ENCODE measurements at places on chromosomes 1 and 21.

DNA sequence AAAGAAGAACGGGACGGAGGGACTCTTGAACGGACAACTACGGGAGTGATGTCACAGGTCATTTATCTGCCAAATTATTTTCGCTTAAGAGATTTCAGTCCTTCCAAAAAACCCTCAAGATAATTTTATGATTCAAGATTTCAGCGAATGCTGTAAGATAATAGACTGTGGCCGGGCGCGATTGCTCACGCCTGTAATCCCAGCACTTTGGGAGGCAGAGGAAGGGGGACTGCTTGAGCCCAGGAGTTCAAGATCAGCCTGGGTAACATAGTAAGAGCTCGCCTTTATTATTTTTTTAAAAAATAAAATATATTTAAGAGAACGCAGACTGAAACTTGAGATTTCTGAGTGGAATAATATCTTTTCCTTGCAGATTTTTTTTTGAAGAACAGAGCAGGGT lies 609 bp downstream of the RWDD2B start:
- H3K4me3 ChIP-seq, result peak overlapping the region; percentile 97
- no peaks in the 10 kb centered on the region for H3K36me3 ChIP-seq
- H3K4me1 ChIP-seq, result peaks cover 21% of the 10 kb centered on the region
- H3K27me3 ChIP-seq, result no peaks in the 10 kb centered on the region
- DNase-seq, result no peak

DNA sequence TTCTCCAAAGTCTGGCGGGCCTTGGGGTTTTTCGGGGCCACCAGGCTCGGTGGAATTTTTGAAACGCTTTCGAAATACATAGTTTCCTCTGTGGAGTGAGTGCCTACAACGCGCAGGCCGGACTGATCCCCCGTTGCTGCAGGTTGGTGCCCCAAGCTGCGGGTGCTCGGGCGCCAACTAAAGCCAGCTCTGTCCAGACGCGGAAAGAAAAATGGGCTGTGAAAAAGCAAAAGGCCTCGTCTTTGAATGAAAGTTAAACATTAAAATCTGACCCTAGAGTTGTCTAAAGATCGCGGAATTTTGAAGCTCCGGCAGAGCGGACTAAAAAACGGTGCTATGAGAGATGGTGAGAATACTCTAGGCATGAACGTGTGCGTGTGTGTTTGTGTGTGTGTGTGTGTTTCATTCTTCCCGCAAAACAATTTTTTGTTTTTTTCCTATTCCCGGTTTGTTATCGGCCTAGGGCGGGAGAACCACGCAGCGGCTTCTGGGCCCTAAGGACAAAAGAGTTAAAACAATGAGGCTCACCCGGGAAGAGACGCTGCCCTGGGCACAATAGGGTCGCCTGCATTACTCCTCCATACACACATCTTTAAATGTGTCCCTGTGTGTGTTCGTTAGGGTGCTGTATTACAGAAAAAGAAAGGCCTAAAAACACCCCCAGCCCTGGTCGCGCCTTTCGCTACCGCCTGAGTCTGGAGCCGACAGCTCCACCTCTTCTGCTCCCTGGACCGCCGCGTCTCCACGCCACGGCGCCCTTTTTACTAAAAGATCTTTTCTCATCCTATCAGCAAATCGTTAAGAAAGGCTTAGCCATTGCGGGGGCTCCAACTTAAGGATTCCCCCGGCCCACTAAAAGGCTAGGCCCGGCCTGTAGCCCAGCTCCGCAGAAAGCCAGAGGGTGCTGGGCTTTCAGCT lies 3.2 kb downstream of the TBX15 start:
- H3K4me1 ChIP-seq, result peaks cover 43% of the 10 kb centered on the region
- no peak for DNase-seq
- H3K36me3 ChIP-seq, result no peaks in the 10 kb centered on the region

DNA sequence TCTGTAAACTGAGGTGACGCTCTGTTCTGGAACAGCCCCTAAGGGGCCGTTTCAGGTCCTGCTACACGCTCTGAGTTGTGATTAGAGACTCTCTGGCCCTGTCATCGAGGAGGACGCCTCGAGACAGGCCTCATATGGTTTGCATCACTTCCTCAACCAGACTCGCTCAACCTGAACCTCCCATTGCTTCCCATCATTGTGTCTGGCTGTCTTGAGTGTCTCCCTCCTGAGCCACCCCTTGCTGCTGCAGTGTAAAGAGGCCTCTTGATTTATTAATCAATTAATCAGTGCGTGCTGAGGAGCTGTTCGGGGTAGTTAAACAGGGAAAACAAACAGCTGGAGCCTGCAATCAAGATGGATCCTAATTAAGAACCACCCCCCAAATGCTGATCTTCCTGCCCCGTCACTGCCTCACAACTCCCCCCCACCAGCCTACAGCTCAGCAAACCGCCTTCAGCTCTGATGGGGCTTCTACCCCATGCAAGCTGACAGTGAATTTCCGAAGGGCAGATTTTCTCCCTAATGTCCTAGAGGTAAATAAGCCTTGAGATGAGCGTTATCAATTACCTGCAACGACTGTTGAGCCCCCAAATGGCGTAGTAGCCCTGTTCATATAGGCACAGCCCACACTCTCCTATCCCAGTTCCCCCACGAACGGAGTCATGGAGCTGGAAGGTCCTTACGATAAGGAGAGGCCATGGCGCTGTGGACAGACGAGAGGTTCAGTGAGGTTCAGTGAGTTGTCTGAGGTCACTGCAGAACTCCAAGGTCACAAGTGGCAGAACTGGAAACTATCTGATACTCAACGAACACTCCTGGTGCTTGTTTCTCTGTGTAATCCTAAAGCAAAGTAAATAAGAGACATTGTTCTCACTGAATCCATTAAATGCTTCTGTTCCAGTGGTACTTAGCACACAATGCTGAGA lies 210.6 kb downstream of the KIF26B start:
- no peaks in the 10 kb centered on the region for H3K36me3 ChIP-seq
- no peak for DNase-seq
- no peaks in the 10 kb centered on the region for H3K4me1 ChIP-seq
- H3K4me3 ChIP-seq, result no peak overlapping the region
- H3K27ac ChIP-seq, result no peak overlapping the region

DNA sequence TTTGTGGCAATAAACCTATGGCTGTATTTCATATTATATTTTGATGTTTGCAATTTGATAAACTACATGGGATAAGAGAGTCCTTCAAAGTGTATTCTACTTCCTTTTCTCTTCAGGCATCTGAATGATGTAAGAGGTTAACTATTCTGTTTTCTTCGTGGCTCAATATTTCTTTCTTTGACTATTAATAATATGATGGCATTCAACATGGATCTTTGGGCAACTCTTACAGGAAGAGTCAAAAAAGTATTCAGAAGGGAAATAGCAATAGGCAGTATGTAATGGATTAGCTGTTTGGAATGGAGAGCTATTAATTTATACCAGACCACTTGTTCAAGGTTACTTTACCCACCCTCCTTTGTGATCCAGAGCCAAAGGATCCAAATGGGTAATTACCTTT lies 74.4 kb downstream of the HMCN1 start:
- H3K27me3 ChIP-seq, result no peaks in the 10 kb centered on the region
- no peak overlapping the region for H3K4me3 ChIP-seq
- no peak overlapping the region for H3K27ac ChIP-seq
- no peaks in the 10 kb centered on the region for H3K4me1 ChIP-seq
- DNase-seq, result no peak

- peak overlapping the region; percentile 83 for H3K4me3 ChIP-seq
- peaks cover 47% of the 10 kb centered on the region for H3K4me1 ChIP-seq
- no peaks in the 10 kb centered on the region for H3K27me3 ChIP-seq
Observed at GRCh38 chr1:211579440-211580302, 710 bp upstream of the SLC30A1 start.

DNA sequence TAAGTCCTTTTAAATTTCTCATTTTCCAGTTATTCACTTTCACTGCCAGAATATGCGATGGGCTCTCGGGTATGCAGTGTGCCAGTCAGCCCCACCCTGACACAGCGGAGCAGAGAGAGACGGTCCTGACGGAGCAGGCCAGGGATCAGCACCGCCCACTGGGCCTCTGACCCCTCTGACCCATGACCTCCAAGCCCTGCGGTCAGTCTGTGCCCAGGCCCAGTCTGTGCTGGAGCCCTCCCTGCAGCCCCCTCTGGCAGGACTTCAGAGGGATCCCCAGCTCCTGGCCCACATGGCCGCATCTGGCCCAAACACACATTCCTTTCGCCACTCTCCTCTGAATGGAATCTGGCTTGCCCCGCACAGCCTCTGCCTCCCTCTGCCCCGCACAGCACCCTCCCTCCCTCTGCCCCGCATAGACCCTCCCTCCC lies 43.4 kb upstream of the COL6A2 start:
- peak overlapping the region; percentile 83 for H3K27ac ChIP-seq
- peak; percentile 58 for DNase-seq
- H3K4me3 ChIP-seq, result no peak overlapping the region
- H3K4me1 ChIP-seq, result peaks cover 47% of the 10 kb centered on the region
- no peaks in the 10 kb centered on the region for H3K27me3 ChIP-seq
- no peaks in the 10 kb centered on the region for H3K36me3 ChIP-seq

- no peaks in the 10 kb centered on the region for H3K36me3 ChIP-seq
- H3K27ac ChIP-seq, result no peak overlapping the region
- no peaks in the 10 kb centered on the region for H3K27me3 ChIP-seq
- H3K4me1 ChIP-seq, result no peaks in the 10 kb centered on the region
- DNase-seq, result no peak
Observed at GRCh38 chr1:197980457-197980856, 63.3 kb downstream of the LHX9 start.

DNA sequence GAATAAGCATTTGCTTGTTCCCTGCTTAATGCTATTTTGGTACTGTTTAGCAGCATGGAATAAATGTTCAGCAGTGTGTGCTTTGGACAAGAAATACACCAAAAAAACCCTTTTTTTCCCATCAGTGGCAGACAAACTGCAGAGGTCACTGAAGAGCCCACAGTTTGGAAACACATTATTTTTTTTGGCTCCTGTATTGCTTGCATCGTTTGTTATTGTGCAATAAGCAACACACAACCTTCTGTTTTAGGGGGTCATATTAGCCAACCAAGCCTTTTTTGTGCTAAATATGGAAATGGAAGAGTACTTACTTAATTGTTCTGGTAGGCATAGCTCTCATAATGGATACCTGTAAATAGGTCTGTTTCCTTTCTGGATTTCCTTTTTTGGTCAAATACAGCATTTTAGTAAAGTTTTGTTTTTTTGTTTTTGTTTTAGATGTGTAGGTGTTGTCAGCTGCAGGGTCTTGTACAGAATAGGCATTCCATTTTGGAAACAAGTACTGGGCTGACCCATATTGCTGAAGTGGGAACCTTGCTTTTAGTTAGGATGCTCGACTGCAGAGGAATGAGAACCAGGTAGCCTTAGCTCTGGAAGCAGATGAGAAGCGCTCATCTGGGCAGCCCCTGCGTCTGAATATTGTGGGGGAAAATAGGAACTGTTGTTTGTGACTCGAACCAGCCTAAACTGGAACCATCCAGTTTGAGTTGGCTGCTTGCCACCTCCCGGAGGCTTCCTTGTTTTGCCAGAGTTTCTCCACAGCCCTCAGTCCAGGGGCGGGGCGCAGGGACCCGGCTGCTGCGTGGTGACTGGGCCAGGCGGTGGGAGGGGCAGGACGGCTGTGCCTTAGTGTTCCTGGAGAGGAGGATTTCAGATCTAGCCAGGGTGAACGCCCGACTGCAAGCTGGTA lies 38.4 kb downstream of the SPEN start:
- no peaks in the 10 kb centered on the region for H3K36me3 ChIP-seq
- H3K27ac ChIP-seq, result peak overlapping the region; percentile 90
- no peaks in the 10 kb centered on the region for H3K4me1 ChIP-seq
- peak; percentile 99 for DNase-seq
- no peaks in the 10 kb centered on the region for H3K27me3 ChIP-seq

DNA sequence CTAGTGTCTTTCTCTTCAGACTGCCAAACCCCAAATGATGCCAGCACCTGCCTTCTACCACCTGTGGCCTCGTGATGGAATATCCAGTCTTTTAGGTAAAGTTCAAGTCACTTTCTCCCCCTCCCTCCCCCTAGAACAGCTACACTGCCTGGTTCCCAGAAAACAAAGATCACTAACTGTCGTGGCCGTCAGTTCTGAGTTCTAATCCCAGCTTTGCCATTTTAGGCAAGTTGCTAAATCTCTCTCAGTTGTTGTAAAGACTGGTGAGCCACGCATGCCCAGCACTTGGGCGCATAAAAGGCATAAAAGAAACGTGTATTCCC lies 648 bp upstream of the TRAPPC3 start:
- H3K36me3 ChIP-seq, result peaks cover 5% of the 10 kb centered on the region
- no peaks in the 10 kb centered on the region for H3K27me3 ChIP-seq
- H3K4me3 ChIP-seq, result peak overlapping the region; percentile 8
- peaks cover 57% of the 10 kb centered on the region for H3K4me1 ChIP-seq
- H3K27ac ChIP-seq, result peak overlapping the region; percentile 96
- no peak for DNase-seq

- no peaks in the 10 kb centered on the region for H3K27me3 ChIP-seq
- DNase-seq, result no peak
- H3K4me1 ChIP-seq, result peaks cover 5% of the 10 kb centered on the region
- H3K36me3 ChIP-seq, result no peaks in the 10 kb centered on the region
- no peak overlapping the region for H3K4me3 ChIP-seq
- no peak overlapping the region for H3K27ac ChIP-seq
Observed at GRCh38 chr1:46528297-46528955, 23.0 kb downstream of the KNCN start.

DNA sequence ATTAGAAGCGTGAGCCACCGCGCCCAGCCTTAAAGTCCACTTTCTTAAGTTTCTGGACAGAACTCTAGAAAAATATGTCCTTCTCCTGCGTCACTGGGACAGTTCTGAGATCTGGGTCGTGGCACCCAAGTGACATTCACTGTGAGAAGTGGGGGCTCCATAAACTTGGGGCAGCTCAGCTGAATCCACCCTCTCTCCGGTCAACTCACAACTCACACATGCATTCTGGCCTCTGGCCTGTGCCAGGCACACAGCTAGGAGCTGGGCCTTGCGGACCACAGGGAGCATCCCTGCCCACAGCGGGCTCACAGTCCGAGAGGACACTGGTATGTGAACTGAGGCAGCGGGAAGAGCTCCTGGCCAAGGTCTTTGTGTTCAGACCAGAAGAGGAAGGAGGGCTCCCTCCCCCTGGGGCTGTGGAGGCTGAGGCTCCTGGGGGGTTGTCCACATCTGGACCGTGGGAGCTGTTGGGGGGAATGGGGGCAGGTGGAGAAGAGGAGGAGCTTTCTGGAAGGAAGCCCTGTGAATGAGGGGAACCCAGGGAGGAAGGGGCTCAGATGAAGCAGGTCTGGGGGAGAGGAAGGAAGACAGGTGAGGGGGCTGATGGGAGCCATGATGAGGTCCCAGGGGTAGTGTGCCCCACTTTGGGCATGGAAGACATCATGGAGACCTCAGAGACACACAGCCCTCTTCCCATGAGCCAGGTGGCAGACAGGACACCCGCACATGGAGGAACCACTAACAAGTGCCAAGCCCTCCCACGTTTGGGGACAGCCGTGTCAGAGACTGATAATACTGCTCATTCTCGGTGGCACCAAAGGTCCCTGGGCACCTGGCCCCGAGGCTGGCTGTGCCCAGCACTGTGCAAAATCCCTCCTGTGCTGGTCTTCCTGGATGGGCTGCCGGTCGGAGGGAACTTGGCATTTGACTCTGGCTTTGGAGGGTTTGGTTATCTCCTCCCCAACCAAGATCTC lies 191.0 kb upstream of the VAMP3 start:
- no peak overlapping the region for H3K27ac ChIP-seq
- no peak overlapping the region for H3K4me3 ChIP-seq
- H3K27me3 ChIP-seq, result no peaks in the 10 kb centered on the region

GRCh38 chr21:44867999-44868700 lies 5.3 kb downstream of the PTTG1IP start:
- no peaks in the 10 kb centered on the region for H3K4me1 ChIP-seq
- no peak overlapping the region for H3K4me3 ChIP-seq
- no peaks in the 10 kb centered on the region for H3K27me3 ChIP-seq
- DNase-seq, result no peak
- peak overlapping the region; percentile 97 for H3K27ac ChIP-seq
- peaks cover 26% of the 10 kb centered on the region for H3K36me3 ChIP-seq

Measured in right atrium auricular region (tissue), 2 donors.